ENCODE measurements at places on chromosomes 3 and 15. TPM values are rescaled to one million over a fixed set of nuclear protein-coding genes. Genes with fewer than 3 reads are reported as not detected.

DNA sequence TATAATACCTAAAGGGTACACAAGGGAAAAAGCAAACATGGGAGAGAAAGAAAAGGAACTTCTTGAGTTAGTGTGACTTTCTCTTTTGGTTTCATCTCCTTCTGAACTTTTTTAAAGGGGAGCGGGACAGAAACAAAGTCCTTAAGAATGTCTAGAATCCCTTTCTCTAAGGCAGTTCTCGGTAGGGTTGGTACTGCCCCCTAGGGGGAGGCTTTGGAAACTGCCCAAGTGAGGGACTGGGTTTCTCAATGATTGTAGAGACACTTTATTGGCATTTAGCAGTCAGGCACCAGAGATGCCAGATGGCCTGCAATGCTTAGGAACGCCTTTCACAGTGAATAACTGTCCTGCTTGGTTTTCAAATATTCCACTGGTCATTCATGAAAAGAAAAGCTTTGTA, 172.7 kb downstream of the WDR72 start:
- H3K27me3 ChIP-seq, result peaks cover 3% of the 10 kb centered on the region

GRCh38 chr3:140351466-140351865, 326.4 kb upstream of the TRIM42 start:
- H3K27me3 ChIP-seq, result peaks cover 31% of the 10 kb centered on the region
- DNase-seq, result no peak
- no peak overlapping the region for H3K4me3 ChIP-seq

GHSR gene
- not detected for total RNA-seq

DNA sequence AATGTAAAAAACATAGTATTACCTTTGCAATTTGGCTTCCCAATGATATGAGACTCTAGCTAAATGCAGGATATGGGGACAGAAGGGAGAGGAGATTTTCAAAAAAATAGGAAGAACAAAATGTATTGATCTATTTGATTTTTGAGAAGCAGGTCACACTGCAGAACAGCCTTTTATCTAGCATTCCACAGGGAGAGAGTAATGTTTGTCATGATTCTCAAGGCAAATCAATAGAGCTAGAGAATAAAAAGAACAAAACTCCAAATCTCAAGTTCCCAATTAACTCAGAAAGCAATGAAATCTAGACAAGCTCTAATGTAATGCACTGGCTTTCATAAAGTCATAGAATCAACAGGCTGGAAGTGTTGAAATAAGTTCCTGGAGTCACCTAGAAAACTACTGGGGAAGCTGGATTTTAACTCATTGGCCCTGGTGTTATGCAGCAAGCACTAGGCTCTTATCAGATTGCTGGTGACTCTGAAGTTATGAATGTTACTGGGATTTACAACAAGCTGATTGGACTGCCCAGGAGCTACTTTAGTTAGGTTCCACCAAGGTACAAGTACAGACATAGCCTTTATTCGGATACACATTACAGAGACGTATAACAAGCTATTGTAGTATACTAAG, 442.8 kb downstream of the FGF12 start:
- H3K27ac ChIP-seq, result no peak overlapping the region
- no peaks in the 10 kb centered on the region for H3K36me3 ChIP-seq
- H3K4me1 ChIP-seq, result no peaks in the 10 kb centered on the region

DNA sequence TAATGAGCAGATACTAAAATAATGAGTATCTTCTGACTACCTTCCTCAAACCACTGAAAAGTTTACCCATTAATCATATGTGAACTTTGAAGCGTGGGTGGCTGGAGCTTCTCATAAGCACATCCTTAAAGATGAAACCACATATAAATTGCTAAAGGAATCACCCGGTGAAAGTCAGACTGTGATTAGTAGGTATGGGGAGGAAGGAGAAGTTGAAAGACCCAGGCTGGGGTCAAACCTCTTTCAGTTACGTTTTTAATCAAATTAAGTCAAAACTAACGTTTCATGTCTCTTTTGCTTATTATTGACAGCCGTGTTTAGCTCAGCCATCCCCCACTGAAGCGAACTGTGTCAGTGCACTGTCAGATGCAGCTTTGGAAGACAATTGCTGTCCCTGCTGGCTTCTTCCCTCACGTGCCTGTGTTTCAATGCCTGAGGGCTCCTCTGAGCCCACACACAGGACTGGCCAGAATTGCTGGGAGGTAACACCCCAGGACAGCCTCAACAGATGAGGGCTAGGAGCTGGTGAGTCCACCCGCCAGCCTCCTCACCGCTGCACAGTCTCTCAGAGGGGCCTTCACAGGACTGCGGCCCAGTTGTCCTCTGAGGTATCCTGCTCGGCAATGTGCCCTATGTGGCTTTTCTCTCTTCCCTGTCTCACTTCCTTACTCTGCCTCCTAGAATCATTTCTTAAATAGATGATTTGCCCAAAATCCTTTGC, 29.3 kb upstream of the SH3BP5 start:
- peak overlapping the region; percentile 29 for H3K4me3 ChIP-seq
- H3K27ac ChIP-seq, result peak overlapping the region; percentile 58
- DNase-seq, result peak; percentile 63
- peaks cover 29% of the 10 kb centered on the region for H3K4me1 ChIP-seq
- peaks cover 6% of the 10 kb centered on the region for H3K27me3 ChIP-seq

- H3K36me3 ChIP-seq, result peaks cover 38% of the 10 kb centered on the region
- no peak overlapping the region for H3K27ac ChIP-seq
- no peak overlapping the region for H3K4me3 ChIP-seq
- H3K27me3 ChIP-seq, result no peaks in the 10 kb centered on the region
- DNase-seq, result no peak
- peaks cover 72% of the 10 kb centered on the region for H3K4me1 ChIP-seq
Observed at GRCh38 chr3:141240286-141240685, 8.7 kb downstream of the PXYLP1 start.

DNA sequence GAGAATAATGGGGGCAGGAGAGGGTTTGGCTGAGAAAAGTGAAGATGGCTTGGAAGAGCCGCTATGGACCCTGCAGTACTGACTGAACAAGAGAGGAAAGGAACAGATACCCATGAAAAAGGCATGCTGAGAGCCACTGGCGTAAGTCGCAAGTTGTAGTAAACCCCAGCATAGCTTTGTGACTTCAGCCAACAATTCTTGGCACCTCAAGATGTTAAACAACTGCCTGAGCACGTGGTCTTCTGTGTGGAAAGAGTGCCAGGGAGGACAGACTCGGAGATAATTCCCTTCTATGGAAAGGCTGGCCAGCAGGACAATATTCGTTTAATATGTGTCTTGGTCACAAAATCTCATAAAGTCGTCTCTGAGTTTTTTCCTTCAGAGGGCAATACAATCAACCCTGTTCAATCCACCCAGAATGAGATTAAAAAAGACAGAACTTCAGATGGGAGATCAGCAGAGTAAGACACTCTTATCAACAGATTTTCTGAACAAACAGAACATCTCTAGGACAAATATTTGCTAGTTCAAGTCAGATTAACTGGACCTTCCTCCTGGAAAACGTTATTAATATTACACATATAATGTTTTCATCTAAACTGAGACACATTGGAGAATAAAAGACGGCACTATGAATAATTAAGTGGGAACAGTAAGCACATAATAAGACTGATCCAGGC, 49.2 kb downstream of the NEK10 start:
- no peaks in the 10 kb centered on the region for H3K27me3 ChIP-seq
- H3K4me1 ChIP-seq, result no peaks in the 10 kb centered on the region
- no peak overlapping the region for H3K4me3 ChIP-seq
- no peak for DNase-seq
- H3K27ac ChIP-seq, result no peak overlapping the region
- no peaks in the 10 kb centered on the region for H3K36me3 ChIP-seq

GRCh38 chr3:64625381-64625780, 62.4 kb downstream of the ADAMTS9 start:
- H3K36me3 ChIP-seq, result no peaks in the 10 kb centered on the region
- no peak overlapping the region for H3K27ac ChIP-seq
- no peak overlapping the region for H3K4me3 ChIP-seq
- no peak for DNase-seq

- no peak for DNase-seq
- H3K27me3 ChIP-seq, result peaks cover 10% of the 10 kb centered on the region
- no peaks in the 10 kb centered on the region for H3K4me1 ChIP-seq
- H3K4me3 ChIP-seq, result no peak overlapping the region
Observed at GRCh38 chr15:95405447-95405846, 925.1 kb upstream of the NR2F2 start.

GRCh38 chr3:150146991-150147761, 176.5 kb upstream of the PFN2 start:
- no peaks in the 10 kb centered on the region for H3K36me3 ChIP-seq
- H3K4me1 ChIP-seq, result peaks cover 3% of the 10 kb centered on the region
- H3K27me3 ChIP-seq, result peaks cover 36% of the 10 kb centered on the region

PLCL2 gene
- total RNA-seq, result 19.6 TPM

DNA sequence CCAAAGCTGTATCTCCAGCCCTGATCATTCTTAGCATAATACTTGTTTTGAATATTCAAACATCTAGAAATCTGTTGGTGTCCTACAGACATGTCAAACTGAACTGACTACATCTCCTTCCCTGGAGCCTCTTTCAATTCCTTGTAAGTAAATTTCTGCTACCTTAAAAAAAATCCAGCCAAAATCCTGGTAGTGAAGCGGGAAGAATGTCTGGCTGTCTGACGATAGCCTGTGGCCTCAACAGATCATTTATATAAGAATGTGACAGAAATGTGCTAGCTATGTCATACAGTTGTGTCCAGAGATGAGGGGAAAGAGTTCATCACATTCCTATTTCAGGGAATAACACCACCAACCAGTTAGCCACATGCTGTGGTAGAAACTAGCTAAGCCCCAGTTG, 18.6 kb upstream of the TM6SF1 start:
- H3K36me3 ChIP-seq, result peaks cover 2% of the 10 kb centered on the region
- H3K27ac ChIP-seq, result no peak overlapping the region
- peaks cover 8% of the 10 kb centered on the region for H3K4me1 ChIP-seq
- H3K27me3 ChIP-seq, result peaks cover 11% of the 10 kb centered on the region
- DNase-seq, result no peak

COL6A5 gene
- not detected for total RNA-seq

GCHFR gene
- 35.9 TPM for total RNA-seq

SYNPR gene
- total RNA-seq, result not detected

DNA sequence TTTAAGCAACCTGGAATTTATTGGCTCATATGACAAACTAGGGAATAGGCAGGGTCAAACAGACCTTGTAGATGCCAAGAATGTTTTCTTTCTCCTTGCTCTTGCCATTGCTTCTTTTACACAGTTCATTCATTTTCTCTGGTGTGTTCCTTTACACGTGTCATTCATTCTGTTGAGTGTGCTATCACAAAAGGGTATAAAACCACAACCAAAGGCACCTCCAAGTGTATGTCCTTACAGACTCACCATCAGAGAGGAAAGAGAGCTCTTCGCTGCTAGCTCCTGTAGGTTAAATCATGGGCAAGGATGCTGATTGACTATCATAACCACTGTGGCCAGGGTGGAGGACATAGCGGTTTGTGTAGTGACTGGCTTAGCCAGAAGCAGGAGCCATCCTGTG, 19.2 kb upstream of the FRMD4B start:
- H3K4me1 ChIP-seq, result no peaks in the 10 kb centered on the region
- peaks cover 3% of the 10 kb centered on the region for H3K27me3 ChIP-seq
- no peak overlapping the region for H3K4me3 ChIP-seq
- H3K27ac ChIP-seq, result no peak overlapping the region
- DNase-seq, result no peak

GRCh38 chr15:60214201-60214600, 183.6 kb downstream of the ANXA2 start:
- no peaks in the 10 kb centered on the region for H3K4me1 ChIP-seq
- no peak overlapping the region for H3K27ac ChIP-seq
- H3K27me3 ChIP-seq, result peaks cover 13% of the 10 kb centered on the region
- H3K4me3 ChIP-seq, result no peak overlapping the region
- no peaks in the 10 kb centered on the region for H3K36me3 ChIP-seq

SNAPC5 gene
- total RNA-seq, result 43.3 TPM

GRCh38 chr3:136818769-136819391, at the start of gene SLC35G2:
TSS of gene SLC35G2 (plus strand) at chr3:136819126. CDS start at chr3:136854461, 35,335 bp downstream.
- H3K27me3 ChIP-seq, result peaks cover 58% of the 10 kb centered on the region
- peaks cover 4% of the 10 kb centered on the region for H3K36me3 ChIP-seq
- H3K4me1 ChIP-seq, result peaks cover 18% of the 10 kb centered on the region
- H3K4me3 ChIP-seq, result peak within 1 kb of the TSS; percentile 83

ZFAND6 gene
- total RNA-seq, result 25.5 TPM

LRTM1 gene
- total RNA-seq, result not detected

NR2F2 gene
- not detected for total RNA-seq

- H3K4me3 ChIP-seq, result no peak overlapping the region
- no peaks in the 10 kb centered on the region for H3K4me1 ChIP-seq
- no peaks in the 10 kb centered on the region for H3K36me3 ChIP-seq
- H3K27me3 ChIP-seq, result no peaks in the 10 kb centered on the region
- no peak for DNase-seq
- no peak overlapping the region for H3K27ac ChIP-seq
Observed at GRCh38 chr15:92672102-92672501, 16.5 kb upstream of the FAM174B start.

GRCh38 chr3:169497567-169498257, 165.8 kb downstream of the MECOM start:
- no peaks in the 10 kb centered on the region for H3K4me1 ChIP-seq
- no peak for DNase-seq
- H3K4me3 ChIP-seq, result no peak overlapping the region
- H3K27ac ChIP-seq, result no peak overlapping the region
- H3K36me3 ChIP-seq, result no peaks in the 10 kb centered on the region

TLR9 gene
- 1.4 TPM for total RNA-seq

DNA sequence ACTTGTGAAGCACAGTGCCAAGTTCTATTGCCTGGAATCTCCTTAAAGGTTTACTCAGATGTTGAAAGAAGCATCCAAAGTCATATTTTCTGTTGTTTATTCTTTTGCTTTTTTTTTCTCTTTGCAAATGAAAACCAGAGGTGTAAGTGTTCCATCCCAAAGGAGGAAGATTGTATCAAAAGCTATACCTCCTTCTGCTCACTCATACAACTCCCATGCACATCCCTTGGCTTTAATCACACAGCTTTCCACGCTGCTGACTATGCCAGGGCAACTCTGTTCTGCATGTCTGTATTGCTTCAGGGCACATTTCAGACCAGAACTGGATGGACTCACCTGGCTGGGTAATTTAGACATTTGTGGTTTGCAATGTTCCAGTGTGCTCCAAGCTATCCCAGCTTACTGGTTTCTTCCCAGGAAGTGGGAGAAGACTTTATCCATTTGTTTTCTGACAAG, 399.6 kb upstream of the TBL1XR1 start:
- peaks cover 3% of the 10 kb centered on the region for H3K36me3 ChIP-seq
- no peak for DNase-seq
- H3K4me1 ChIP-seq, result peaks cover 63% of the 10 kb centered on the region
- peak overlapping the region; percentile 96 for H3K27ac ChIP-seq
- no peak overlapping the region for H3K4me3 ChIP-seq
- no peaks in the 10 kb centered on the region for H3K27me3 ChIP-seq

KBTBD8 gene
- total RNA-seq, result 28.5 TPM
